ENCODE measurements at places on chromosomes 12 and 14.

- peaks cover 6% of the 10 kb centered on the region for H3K4me1 ChIP-seq
- no peak overlapping the region for H3K27ac ChIP-seq
- H3K4me3 ChIP-seq: no peak overlapping the region
Observed at GRCh38 chr12:1832801-1833595, 12.6 kb downstream of the LRTM2 start.

DNA sequence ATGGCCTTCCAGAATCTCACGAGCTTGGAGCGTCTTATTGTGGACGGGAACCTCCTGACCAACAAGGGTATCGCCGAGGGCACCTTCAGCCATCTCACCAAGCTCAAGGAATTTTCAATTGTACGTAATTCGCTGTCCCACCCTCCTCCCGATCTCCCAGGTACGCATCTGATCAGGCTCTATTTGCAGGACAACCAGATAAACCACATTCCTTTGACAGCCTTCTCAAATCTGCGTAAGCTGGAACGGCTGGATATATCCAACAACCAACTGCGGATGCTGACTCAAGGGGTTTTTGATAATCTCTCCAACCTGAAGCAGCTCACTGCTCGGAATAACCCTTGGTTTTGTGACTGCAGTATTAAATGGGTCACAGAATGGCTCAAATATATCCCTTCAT lies 92.2 kb downstream of the FLRT2 start:
- no peak for DNase-seq
- peaks cover 2% of the 10 kb centered on the region for H3K27me3 ChIP-seq
- peaks cover 20% of the 10 kb centered on the region for H3K4me1 ChIP-seq
- no peak overlapping the region for H3K4me3 ChIP-seq
- no peak overlapping the region for H3K27ac ChIP-seq
- H3K36me3 ChIP-seq: peaks cover 40% of the 10 kb centered on the region

DNA sequence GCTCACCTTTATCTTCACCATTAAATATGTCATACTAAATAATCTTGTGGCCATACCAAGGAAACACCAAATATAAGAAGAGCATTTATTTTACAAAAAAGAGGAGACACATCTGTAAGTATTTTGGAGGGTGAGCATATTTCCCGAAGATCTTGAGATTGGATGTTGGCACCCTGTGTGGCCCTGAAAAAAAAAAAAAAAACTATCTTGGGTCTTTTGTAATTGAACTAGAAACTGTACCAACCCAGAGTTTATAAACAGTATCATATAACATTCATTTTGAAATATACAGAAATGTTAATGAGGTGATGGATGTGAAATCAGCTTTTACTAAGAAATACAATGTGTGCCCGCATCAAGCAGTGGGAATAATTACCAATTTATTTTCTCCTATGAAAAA lies 104.0 kb upstream of the FRMD6 start:
- H3K27me3 ChIP-seq: no peaks in the 10 kb centered on the region
- peaks cover 15% of the 10 kb centered on the region for H3K36me3 ChIP-seq
- DNase-seq: no peak
- H3K4me3 ChIP-seq: peak overlapping the region; percentile 74
- peaks cover 79% of the 10 kb centered on the region for H3K4me1 ChIP-seq
- H3K27ac ChIP-seq: peak overlapping the region; percentile 91

DNA sequence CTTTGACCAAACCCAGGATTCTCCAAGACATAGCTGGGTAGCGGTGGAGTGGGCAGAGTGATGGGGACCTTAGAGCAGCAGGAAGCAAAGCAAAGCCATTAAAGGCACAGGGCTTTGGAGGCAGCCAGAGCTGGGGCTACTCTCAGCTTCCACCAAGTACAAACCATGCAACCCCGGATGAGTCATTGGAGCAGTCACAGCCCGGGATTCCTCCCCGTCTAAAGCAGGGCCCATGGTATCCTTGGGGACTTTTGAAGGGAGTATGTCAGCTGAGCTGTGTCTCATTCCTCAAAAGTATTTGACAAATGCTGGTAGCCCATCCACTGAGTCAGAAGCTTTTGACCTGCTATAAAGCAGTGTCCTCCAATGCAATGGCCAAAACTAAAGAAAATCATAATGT lies 9.7 kb upstream of the IFI27 start:
- H3K27me3 ChIP-seq: no peaks in the 10 kb centered on the region
- no peak overlapping the region for H3K4me3 ChIP-seq
- H3K36me3 ChIP-seq: peaks cover 8% of the 10 kb centered on the region
- peaks cover 31% of the 10 kb centered on the region for H3K4me1 ChIP-seq

GRCh38 chr12:64566831-64567517 lies 43.3 kb upstream of the RASSF3 start:
- peaks cover 3% of the 10 kb centered on the region for H3K36me3 ChIP-seq
- DNase-seq: no peak
- H3K27ac ChIP-seq: no peak overlapping the region
- H3K27me3 ChIP-seq: peaks cover 3% of the 10 kb centered on the region

GRCh38 chr14:33709283-33709682 lies 241.6 kb downstream of the EGLN3 start:
- H3K4me3 ChIP-seq: no peak overlapping the region
- no peaks in the 10 kb centered on the region for H3K4me1 ChIP-seq
- DNase-seq: no peak
- no peak overlapping the region for H3K27ac ChIP-seq
- peaks cover 5% of the 10 kb centered on the region for H3K36me3 ChIP-seq

DNA sequence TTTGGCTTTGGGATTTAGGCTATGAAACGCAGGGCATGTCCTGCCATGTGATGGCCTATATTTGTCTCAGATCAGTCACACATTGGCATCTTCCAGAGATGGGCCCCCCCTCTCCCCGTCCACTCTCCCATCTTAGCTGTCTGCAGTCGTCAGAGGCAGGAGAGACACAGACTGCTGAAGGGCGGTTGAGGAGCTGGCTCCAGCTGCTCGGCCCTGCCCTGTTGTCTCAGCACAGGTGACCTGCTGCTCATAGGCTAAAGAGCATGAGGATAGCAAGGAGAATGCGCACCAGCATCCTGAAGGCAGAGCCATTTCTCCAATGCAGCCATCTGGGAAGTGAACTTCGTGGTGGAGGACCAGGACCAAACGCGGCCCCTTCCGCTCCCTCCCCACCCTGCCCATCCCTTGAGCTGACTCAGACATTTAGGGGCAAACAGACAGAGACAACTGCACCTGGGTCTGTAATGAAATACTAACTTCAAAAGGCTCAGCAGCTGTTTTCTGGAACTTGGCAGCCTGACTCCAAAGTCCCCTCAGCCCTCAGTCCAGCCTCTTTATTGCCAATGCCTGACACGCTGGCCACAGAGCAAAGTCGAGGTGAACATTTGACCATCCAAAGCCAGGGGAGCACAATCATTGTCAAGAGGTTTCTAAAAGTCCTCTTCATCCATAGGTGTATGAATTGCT lies 22.3 kb downstream of the FZD10 start:
- DNase-seq: no peak
- no peaks in the 10 kb centered on the region for H3K4me1 ChIP-seq
- H3K36me3 ChIP-seq: peaks cover 6% of the 10 kb centered on the region

- H3K36me3 ChIP-seq: no peaks in the 10 kb centered on the region
- H3K4me3 ChIP-seq: no peak overlapping the region
- H3K27ac ChIP-seq: no peak overlapping the region
Observed at GRCh38 chr12:58138424-58138823, 197.1 kb downstream of the ATP23 start.

DNA sequence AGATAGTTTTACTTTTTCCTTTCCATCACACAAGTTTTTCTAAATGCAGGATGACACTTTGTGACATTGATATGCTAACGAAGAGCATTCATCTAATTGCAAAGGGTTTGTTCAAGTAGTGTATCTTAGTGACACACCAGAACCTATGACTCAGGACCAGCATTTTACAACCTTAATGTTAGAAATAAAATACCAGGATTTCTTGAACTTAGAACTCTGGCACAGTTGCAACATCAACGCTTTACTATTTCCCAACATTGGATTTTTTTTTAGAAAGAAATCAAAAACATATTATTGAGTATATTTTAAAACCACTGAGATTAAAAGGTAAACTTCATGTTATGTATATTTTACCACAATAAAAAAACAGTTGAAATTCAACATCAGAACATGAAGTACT lies 17.9 kb upstream of the PLEKHG6 start:
- peaks cover 51% of the 10 kb centered on the region for H3K4me1 ChIP-seq
- peak overlapping the region; percentile 53 for H3K27ac ChIP-seq
- DNase-seq: peak; percentile 72
- no peak overlapping the region for H3K4me3 ChIP-seq
- H3K36me3 ChIP-seq: no peaks in the 10 kb centered on the region

GRCh38 chr14:38755036-38755435 lies 348.0 kb downstream of the SEC23A start:
- no peaks in the 10 kb centered on the region for H3K4me1 ChIP-seq
- no peaks in the 10 kb centered on the region for H3K36me3 ChIP-seq
- no peak overlapping the region for H3K27ac ChIP-seq
- no peaks in the 10 kb centered on the region for H3K27me3 ChIP-seq
- DNase-seq: no peak

GRCh38 chr12:58443981-58444371 lies 476.3 kb downstream of the LRIG3 start:
- no peak overlapping the region for H3K4me3 ChIP-seq
- H3K36me3 ChIP-seq: no peaks in the 10 kb centered on the region
- H3K27ac ChIP-seq: no peak overlapping the region
- H3K27me3 ChIP-seq: no peaks in the 10 kb centered on the region
- no peaks in the 10 kb centered on the region for H3K4me1 ChIP-seq

GRCh38 chr12:46950094-46950493 lies 124.3 kb upstream of the SLC38A4 start:
- peak; percentile 82 for DNase-seq
- H3K4me1 ChIP-seq: peaks cover 86% of the 10 kb centered on the region
- peak overlapping the region; percentile 64 for H3K27ac ChIP-seq
- peak overlapping the region; percentile 20 for H3K4me3 ChIP-seq

GRCh38 chr14:54814076-54814475 lies 88.5 kb downstream of the GCH1 start:
- H3K27me3 ChIP-seq: peaks cover 46% of the 10 kb centered on the region
- H3K27ac ChIP-seq: no peak overlapping the region
- DNase-seq: no peak
- H3K4me3 ChIP-seq: no peak overlapping the region
- H3K36me3 ChIP-seq: no peaks in the 10 kb centered on the region

- no peaks in the 10 kb centered on the region for H3K36me3 ChIP-seq
- no peaks in the 10 kb centered on the region for H3K27me3 ChIP-seq
- H3K4me1 ChIP-seq: peaks cover 82% of the 10 kb centered on the region
- peak overlapping the region; percentile 84 for H3K4me3 ChIP-seq
- DNase-seq: no peak
Observed at GRCh38 chr14:69615121-69615495, 3.7 kb downstream of the SUSD6 start.

DNA sequence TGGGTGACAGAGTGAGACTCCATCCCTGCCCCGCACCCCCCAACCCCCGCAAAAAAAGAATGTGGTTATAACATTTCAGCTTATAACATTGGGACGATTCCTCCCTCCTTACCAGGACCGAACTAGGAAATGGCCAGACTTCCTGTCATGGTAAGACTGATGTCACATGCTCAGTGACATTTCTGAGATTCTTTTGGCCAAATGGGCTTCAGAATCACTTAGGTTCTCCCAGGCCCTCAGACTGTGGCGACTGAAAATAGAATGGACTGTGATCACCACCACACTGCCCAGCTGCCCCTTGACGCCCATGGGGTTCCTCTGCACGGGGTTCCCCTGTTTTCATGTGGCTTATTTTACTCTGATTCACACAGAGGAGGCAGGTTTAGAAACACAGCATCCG lies 115.0 kb upstream of the EVL start:
- no peaks in the 10 kb centered on the region for H3K36me3 ChIP-seq
- DNase-seq: no peak
- no peaks in the 10 kb centered on the region for H3K4me1 ChIP-seq
- peaks cover 19% of the 10 kb centered on the region for H3K27me3 ChIP-seq
- H3K27ac ChIP-seq: no peak overlapping the region

DNA sequence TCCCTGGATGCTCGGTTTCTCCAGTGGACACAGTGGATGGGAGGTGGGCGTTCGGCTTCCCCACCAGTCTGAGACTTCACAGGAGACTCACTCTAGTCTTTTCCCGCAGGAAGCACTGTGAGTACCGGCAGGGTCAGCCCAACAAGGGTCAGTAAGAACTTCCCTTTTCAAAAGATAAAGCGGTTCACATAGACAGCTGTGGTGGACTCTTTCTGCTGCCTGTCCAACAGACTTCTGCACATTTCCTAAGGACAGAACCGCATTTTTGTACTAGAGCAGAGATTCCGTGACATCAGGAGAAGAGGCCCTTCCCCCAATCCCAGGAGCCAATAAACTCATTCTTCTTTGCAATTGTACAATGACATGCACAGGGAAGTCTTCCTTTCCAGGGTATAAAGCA lies 10.4 kb downstream of the LTBR start:
- H3K4me3 ChIP-seq: no peak overlapping the region
- peaks cover 4% of the 10 kb centered on the region for H3K27me3 ChIP-seq
- 0 out of 2 replicates have a peak overlapping the region, but pooled peaks have one; percentile 31 for H3K27ac ChIP-seq

- peaks cover 8% of the 10 kb centered on the region for H3K36me3 ChIP-seq
- no peak overlapping the region for H3K27ac ChIP-seq
- no peak overlapping the region for H3K4me3 ChIP-seq
- H3K4me1 ChIP-seq: no peaks in the 10 kb centered on the region
- DNase-seq: no peak
Observed at GRCh38 chr14:43005807-43006206, 1399.1 kb downstream of the LRFN5 start.

DNA sequence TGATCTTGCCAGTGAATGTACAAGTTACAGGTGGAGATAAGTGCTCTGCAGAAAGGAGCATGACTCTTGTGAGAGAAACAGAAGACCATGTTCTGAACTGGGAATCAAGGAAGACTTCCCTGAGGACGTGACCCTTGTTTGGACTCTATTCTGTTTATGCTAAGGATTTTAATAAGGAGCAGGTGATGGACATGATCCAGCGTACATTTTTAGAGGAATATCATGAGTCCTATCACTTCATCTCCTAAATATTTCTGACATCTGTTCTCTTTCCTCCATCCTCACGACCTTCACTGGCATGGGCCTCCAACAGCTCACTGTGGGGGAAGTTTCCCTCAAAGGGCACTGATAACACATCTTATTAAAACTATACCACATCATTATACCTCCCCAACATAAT lies 7.9 kb upstream of the SLC38A1 start:
- H3K4me1 ChIP-seq: peaks cover 5% of the 10 kb centered on the region
- DNase-seq: no peak
- no peaks in the 10 kb centered on the region for H3K27me3 ChIP-seq
- no peaks in the 10 kb centered on the region for H3K36me3 ChIP-seq
- H3K27ac ChIP-seq: no peak overlapping the region
- H3K4me3 ChIP-seq: no peak overlapping the region

All from HFFc6 (cell line).